ENCODE measurements at places on chromosomes 11 and 22. TPM values are rescaled to one million over a fixed set of nuclear protein-coding genes. Genes with fewer than 3 reads are reported as not detected.

DNA sequence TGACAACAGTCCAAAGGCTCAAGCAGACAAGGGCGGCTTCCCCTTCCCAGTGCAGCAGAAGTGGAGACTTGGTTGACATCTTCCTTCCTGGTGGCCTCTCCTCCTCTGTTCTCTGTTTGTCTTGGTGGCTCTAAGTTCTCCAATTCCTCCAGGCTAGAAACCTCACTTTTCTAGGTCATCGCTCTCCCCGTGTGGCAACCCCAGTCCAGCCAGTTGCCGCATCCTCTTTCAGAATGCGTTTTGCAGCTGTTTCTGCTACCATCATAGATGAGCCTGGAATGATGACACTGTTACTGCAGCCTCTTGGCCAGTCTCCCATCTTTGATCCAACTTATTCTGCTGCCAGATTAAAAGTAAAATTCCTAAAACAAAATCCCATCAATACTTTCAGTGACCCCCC is 201.5 kb downstream of the TRIM29 start:
- DNase-seq: no peak

DNA sequence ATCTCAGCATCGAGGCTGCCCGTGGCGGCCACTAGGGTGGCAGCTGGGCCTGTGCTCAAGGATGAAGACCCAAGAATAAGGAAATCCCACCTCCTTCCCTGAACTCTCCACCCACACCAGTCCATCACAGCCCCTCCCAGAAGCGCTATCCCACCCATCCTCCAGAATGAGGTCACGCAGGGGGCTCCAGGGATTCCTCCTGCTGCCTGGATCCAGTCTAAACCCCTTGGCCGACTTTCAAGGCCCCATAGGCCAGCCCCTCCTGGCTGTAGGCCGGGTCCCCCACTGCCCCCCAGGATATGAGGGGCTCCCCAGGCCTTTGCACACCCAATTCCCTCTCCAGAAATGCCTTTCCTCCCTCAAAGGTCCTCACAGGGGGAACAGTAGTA is 19.0 kb upstream of the SCGB1A1 start:
- no peak for DNase-seq

DNA sequence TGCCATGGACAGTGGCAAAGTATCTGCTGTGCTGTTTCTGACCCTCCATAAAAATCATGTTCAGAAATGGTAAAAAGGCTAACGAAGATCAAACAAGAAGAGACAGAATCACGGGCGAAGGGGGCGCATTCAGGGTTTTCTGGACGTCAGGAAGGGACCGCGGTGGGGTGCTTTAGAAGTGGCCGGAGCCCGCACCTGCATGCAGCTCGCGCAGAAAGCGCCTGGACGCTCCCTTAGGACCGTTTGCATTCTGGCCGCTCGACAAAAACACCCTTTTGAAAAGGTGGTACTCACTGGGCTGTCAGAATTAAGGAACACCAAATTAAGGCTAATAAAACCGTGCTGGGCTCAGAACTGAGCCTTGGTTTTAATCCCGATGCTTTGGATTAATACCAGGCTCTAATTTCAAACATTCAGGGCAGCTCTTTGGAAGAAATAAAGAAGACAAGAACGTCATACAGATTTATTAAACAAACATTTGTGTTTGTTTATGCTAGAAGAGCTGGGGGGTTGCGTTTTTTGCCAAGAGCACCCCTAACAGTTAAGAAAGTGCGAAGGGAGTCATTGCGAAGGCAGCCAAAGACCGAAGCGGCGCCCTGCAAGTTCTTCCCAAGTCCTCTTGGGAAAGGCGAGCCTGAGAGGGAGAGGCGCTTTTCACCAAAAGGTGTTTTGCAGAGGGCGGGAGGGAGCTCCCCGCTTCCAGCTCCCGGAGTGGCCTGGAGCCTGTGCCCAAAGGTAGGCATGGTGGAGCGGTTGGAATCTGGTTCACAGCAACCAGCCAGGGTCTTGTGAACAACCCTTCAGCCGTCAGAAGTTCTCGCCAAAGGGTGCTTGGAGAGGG is 47.7 kb upstream of the DBX1 start:
- no peak for DNase-seq

- no peak for DNase-seq
Observed at GRCh38 chr11:59691156-59691555, 22.3 kb upstream of the PATL1 start.

DNA sequence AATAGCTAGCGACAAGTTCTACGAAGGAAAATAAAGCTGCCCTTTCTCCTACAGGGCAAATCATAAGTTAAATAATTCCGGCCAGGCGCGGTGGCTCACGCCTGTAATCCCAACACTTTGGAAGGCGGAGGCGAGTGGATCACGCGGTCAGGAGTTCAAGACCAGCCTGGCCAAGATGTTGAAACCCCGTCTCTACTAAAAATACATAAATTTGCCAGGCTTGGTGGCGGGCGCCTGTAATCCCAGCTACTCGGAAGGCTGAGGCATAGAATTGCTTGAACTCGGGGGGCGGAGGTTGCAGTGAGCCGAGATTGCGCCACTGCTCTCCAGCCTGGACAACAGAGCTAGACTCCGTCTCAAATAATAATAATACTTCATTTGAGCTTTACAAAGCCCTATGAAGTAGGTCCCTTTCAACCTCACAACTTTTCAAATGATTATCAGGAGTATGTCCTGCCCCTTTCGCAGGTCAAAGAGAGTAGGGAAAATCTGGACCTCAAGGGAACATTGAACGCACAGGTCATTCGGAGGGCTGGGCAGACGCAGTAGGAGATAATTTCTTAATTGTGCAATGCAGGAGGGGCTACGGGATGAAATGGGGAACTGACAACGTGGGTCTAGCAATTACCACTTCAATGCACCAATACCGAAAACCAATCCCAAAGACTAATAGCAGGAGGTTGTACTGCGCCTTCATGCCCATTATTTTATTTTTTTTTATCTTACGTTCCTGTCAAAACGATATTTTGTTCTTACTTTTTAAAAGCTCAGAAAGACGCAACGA is 590 bp downstream of the COMMD9 start:
- no peak for DNase-seq

DNA sequence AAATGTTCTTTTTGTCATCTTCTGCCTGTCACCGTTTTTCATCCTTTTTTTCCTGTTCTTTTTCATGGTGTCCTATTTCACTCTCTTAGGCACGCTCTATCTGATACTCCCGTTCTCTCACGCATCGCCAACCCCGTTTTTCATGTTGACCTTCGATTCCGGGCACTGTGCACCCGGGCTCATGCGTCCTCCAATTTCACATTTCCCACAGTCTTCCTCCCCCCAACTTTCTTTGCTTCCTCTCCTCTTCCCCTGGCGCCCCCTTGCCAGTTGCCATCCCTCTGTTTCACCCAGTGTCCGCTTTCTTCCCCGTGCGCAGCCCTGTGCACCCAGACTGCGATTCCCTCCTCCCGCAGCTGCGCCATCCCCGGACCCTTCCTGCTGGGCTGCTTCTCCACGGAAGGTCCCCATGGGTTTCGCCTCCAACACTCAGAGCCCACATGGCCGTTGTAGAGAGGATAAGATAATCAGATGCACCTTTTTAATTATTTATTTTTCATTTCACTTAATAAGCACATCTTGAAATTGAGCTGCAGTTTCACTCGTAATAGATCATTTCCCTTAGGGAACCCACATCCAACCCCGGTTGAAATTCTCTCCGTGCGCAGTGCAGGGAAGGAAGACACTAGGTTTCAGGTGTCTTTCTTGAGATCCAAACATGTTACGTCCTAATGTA is 791.1 kb downstream of the NTM start:
- no peak for DNase-seq

EXPH5 gene
- 10.1 TPM for total RNA-seq

NXPE4 gene
- total RNA-seq: not detected

OR52I1 gene
- not detected for total RNA-seq

KMT2A gene
- 42.2 TPM for total RNA-seq

All from kidney epithelial cell (primary cell).